ENCODE measurements at places on chromosomes 5 and 9. TPM values are rescaled to one million over a fixed set of nuclear protein-coding genes. Genes with fewer than 3 reads are reported as not detected.

Gene ABO
- polyA plus RNA-seq = 0.12 TPM

Gene KIF20A
- polyA plus RNA-seq = 26.0 TPM

Gene TCF7
- 5.9 TPM for polyA plus RNA-seq

Gene URM1
- 93.0 TPM for polyA plus RNA-seq

Gene MAMDC2
- 0.31 TPM for polyA plus RNA-seq
